ENCODE measurements at places on chromosomes 6 and 20.

GRCh38 chr20:32967961-32968457, 36.2 kb downstream of the SUN5 start:
- DNase-seq, result no peak

DNA sequence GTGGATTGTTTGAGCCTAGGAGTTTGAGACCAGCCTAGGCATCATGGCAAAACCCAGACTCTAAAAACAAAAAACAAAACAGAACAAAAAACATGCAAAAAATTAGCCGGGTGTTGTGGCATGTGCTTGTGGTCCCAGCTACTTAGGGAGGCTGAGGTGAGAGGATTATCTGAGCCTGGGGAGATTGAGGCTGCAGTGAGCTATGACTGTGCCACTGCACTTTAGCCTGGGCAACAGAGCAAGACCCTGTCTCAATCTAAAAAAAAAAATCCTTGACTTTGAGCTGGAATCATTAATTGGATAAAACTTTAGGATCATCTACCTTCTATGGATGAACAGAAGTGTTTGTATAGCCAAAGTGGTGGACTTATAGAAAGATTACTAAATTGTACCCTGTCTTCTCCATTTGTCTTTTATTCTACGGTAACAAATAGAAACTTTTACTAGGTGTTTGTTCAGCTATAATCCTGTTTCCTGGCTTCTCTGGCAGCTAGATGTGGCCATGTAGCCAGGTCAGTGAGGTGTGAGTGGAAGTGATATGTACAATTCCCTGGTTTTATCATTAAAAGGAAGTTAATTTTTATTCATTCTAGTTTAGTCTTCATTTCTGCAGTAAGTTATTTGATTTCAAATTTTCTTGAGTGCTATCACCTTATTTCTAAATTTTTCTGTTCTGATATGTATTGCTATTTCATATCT, 108.3 kb upstream of the RNF24 start:
- no peak for DNase-seq

DNA sequence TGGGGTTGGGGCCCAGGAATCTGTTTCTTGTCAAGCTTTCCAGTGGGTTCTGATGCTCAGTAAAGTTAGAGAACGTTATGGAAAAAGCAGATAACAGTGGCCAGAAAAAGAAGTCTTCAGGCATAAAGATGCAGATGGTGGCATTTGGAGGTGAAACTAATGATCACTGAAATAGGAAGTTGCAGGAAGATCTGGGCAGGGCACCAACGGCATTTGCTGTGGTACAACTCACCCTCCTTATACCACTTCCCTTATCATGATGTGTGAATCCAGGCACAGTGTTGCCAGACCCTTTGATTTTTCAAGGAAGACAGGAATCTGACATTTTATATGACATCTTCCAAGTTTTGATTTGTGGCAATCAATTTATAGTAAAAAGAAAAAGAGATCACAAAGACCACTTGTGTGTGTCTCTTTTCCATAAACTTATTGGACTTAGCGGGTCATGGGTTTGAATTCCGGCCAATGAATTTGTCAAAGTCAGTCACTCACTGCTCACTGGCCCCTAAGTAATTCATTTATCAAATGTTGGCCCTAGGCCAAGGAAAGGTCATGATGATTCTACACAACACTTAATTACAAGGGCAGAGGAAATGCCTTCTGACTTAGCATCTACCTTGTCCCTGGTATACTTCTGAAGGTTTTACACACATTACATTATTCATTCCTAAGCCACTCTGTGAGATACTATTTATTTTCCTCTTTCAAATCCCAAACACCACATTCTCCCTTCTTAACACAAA, 37.6 kb downstream of the LAMP5 start:
- DNase-seq, result no peak

DNA sequence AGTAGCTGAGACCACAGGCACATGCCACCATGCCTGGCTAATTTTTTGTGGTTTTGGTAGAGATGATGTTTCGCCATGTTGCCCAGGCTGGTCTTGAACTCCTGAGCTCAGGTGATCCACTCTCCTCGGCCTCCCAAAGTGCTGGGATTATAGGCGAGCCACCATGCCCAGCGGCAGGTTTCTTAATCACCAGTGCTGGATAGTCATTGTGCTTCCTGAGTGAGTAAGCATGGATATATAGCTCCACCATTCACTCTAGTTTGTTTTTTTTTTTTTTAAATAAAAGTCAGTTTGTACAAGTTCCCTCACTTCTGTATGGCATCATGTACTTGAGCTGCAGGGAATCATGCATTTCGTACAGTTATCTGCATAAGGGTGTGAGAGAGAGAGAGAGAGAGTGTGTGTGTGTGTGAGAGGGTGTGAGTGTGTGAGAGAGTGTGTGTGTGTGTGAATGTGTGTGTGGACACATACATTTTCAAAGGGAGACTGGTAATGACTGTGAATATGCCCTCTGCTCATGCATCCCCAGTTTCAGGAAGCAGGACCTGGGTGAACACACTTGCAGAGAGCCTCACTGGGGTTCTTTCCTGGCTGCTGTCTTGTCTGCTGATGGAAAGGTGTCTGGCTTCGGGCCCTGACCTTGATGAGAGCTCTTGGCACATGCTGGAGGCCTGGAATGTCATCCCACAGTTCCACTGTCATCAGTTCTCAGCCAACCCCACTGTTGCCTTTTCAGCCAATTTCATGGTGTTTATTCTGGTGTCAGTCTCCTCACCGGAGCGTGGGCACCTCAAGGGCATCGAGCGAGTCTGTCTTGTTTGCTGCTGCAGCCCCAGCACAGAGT, 65.0 kb upstream of the XRN2 start:
- DNase-seq, result no peak

DNA sequence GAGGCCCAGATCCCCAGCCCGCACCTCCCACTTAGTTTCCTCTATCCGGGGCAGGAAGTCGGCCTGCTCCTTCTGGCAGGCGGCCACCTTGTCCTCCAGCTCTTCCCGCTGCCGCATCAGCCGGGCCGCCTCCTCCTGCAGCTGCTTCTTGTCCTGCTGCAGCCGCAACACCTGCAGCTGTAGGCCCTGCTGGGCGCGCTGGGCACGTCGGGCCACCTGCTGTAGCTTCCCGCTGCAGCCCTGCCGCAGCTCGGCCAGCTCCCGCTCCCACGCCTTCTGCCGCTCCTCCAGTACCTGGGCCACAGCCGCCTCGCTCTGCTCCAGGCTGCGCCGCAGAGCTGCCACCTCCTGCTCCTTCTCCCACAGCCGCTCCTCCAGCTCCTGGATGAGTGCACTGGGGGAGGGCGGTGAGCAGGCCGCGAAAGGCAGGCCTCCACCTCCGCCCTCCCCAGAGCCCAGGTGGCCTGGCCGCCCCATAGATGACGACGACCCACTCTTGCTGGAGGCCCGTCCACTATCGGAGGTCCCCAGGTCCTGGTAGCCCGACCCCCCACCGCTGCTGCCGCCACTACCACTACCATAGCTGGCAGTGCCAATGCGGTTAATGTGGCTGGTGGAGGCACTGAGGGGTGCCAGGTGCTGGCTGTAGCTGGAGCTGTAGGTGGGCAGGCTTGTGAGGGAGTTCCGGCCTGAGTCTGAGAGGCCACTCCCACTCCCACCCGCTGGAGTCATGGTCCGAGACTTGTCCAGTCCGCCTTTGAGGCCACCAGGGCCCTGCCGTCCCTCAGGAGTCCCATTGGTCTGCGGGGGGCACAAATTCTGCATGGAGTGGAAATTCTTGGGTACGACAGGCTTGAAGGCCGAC, 6.0 kb upstream of the FASTKD5 start:
- no peak for DNase-seq

GRCh38 chr6:49333345-49334125, 129.5 kb downstream of the MMUT start:
- DNase-seq, result peak; percentile 11

- peak; percentile 93 for DNase-seq
Measured at GRCh38 chr20:46681032-46681854, 8.0 kb downstream of the TP53RK start.

- peak; percentile 29 for DNase-seq
Measured at GRCh38 chr6:119240257-119241110, 109.1 kb downstream of the MAN1A1 start.

- no peak for DNase-seq
Measured at GRCh38 chr6:47453372-47453936, 24.1 kb upstream of the CD2AP start.

DNA sequence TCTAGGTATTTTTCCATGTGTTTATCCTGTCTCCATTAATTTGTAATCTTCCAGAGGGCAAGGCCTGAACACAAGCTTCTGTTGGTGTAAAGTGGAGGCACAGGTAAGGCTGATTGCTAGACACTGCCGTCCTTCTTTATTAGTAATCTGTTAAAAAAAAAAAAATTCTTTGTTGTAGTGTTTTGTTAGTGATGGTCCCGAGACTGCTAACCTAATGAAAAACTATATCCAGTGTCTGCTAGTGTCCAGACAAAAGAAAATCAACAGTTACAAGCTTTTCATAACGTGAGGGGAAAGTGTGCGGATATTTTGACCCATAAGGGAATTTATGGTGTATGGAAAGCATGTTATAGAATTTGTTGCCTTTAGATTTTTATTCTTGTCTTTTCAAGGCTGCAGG, 4.2 kb upstream of the HIVEP1 start:
- no peak for DNase-seq

- peak; percentile 75 for DNase-seq
Measured at GRCh38 chr6:52286798-52287432, 2.4 kb upstream of the MCM3 start.

DNA sequence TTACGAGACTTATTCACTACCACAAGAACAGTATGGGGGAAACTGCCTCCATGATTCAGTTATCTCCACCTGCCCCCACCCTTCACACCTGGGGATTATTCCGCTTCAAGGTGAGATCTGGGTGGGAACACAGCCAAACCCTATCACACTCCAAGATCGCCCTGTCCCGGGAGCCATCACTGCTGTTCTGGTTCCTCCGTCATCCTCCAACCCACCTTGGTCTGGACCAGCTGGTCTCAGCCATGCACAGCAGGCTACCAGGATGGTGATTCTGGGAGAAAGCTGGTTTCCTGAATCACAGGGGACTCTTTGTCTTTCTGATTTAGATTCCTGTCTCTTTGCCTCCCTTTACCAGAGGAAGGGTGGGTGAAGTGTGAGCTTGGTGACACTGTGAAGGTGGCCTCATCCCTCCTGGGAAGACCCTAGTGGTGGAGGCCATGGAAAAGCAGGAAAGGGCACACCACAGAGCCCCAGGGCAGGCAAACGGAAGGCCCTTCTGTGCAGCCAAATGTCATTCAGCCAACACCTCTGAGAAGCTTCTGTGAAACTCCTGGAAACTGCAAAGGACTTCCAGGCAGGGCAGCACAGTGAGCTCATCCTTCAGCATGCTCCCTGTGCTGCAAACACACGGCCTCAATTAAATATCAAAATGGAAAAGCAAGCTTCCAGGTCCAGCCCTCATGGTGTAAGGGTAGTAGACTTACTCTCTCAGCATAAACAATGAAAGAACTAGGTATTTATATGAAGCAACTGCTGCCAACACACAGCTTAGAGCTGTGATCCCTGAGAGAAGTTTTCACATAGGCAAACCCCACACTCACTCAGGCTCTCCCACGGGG, 169.8 kb downstream of the ANKRD60 start:
- DNase-seq, result no peak

DNA sequence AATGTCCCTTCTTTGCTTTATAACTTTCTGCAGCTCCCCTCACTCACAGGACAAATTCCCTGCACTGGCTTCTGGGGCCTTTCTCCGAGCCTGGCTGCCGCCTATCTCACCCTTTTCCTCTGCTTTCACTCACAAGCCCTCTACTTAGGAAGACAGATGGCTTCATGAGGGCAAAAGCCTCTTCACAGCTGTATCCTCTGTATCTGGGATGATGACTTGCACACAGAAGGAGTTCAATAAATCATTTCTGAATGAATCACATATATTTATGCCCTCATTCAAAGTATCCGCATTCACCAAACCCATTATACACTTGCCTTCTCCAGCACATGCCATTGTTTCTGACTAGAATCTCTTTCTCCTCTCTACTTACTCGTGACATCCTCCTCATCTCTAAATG, 159.0 kb upstream of the RIPOR2 start:
- DNase-seq, result no peak

DNA sequence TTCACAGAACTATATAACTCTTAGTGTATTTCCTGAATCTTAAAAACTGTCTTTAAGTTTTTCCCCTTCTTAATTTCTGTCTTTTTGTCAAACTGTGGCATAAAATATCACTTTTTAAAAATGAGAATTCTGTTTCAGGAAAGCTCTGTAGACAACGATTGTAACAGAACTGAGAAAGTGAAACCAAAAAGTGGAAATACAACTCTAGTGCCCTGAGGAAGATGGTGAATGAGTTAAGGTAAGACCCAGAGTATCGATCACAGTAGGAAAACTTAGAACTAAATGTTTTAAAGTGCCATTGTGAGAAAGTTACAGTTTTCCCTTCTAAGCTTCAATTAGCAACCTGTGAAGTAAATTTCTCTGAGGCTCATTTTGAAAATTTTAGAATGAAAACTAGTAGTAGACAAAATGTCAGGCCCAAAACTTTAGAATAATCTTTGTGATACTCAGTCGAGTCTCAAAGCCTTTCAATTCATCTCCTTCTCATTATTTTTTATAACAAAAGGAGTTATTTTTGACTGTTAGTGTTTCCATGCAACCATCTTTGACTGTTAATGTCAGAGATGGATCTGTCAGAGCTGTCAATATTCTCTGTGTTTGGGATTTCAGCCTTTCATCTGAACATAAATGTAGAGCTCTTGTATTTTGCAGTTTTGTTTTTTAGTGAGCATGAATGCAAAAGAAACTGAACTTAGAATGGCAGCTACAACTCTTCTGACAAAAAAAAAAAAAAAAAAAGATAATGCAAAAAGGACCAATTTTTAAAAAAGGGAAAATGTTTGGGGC, 19.0 kb upstream of the TRDN start:
- no peak for DNase-seq

DNA sequence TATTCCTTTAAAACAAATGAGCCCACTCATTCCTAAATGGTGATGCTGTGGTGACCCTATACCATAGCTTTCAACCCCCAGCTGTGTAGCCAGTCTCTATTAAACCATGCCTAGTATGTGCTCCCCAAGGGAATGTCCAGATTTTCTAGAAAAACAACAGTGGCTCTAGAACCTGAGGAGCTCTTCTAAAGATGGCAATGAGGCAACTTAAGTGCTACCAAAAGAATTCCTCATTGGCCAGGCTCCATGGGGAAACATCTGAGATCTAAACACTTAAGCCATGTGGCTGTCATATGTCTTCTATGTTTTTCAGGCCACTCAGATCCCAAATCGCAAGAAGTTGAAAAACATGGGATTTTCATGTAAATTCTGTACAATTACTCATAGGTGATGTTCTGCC, 191.0 kb downstream of the TPBG start:
- no peak for DNase-seq

GRCh38 chr20:58716476-58717277, 24.1 kb downstream of the NPEPL1 start:
- peak; percentile 83 for DNase-seq

All from eye (tissue), 1 donor.